CD4-positive, alpha-beta T cell treated with Interleukin-6 at 100 ng/mL for 8 hours (primary cell): ENCODE measurements at places on chromosomes 1 and 21.

DNA sequence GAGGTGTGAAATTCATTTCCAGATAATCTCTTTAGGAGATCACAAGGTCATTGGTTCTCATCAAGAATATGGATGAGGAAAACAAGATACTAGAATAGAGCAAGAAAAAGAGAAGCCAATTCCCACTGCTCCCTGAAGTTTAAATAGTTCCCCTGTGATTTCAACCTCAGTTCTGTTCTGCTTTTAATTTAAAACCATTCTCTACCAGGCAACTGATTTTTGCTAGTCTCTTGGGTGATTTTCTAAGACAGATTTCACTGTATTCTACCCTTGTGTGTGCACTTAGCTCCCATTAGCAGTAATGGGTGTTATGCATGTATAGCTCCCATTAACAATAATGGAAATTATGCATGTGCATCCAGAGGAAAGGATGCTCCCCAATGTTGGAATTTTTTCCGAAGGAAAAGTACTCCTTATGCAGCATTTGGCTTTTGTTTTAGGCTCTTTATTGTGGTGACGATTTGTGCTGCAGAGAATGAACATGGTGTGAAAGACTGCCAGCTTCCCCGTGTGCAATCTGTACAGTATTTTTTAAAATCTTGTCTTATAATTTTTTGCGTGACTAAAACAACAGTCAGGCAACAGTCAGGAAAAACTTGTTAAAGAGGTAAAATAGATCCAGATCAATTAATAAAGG lies 144.0 kb upstream of the ZRANB2 start:
- no peak for DNase-seq

DNA sequence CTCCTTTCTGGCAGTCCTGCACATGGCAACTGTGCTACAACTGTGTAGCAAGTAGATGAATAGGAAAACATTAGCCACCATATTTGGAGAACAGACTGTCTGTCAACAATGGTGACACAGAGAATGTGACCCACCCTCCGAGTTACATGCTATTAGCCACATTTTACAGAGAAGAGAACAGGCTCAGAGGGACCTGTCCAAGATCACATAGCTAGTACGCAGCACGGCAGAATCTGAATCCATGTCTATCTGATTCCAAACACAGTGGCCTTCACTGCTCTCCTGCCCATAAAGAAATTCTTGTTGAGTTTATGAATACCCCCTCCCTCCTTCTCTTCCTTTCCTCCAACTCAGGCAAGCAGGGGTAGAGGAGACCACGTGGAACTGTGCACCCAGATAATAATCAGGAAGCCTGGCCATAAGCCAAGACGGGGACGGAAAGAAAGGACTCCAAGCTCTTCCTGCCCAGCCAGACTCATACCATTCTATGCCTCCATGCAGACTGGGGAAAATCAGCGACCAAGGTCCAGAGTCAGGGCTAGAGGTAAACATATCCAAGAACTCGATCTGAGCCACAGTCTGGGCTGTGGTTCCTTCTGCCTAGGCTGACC lies 78.8 kb downstream of the TRABD2B start:
- DNase-seq = no peak

DNA sequence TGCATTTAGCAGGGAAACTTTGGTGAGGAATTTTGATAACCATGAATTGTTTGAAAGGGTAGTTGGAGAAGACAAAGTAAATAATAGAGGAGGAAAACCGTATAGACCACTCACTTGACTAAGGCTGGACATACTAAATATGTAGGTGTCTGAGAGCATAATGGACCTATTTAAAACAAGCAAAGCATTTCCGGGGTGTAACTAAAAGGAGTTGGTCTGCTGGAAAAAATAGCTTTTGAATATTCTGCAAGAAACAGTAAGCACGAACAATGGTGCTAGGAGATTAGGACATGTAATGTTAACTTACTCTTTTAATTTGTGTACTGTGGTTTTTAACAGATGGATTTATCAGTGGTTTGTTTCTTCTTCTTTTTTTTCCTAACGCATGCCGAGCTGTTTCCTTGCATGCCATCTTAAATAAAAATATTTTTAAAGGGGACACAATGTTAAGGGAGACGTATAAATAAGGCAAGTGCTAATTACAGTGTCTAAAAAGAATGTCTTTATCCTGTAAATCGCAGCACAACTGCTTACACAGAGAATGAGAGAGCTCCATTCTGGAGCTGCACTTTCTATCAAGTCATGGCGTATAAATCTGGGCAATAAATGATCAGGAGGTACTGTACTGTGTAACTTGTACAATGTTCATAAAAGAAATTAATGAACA lies 492.1 kb downstream of the LMO4 start:
- DNase-seq = no peak

GRCh38 chr1:236091933-236092318 lies 27.0 kb upstream of the NID1 start:
- DNase-seq = no peak

GRCh38 chr1:211536606-211537005 lies 42.4 kb downstream of the SLC30A1 start:
- no peak for DNase-seq

GRCh38 chr1:229572286-229572685 lies 13.8 kb upstream of the ABCB10 start:
- DNase-seq = no peak

DNA sequence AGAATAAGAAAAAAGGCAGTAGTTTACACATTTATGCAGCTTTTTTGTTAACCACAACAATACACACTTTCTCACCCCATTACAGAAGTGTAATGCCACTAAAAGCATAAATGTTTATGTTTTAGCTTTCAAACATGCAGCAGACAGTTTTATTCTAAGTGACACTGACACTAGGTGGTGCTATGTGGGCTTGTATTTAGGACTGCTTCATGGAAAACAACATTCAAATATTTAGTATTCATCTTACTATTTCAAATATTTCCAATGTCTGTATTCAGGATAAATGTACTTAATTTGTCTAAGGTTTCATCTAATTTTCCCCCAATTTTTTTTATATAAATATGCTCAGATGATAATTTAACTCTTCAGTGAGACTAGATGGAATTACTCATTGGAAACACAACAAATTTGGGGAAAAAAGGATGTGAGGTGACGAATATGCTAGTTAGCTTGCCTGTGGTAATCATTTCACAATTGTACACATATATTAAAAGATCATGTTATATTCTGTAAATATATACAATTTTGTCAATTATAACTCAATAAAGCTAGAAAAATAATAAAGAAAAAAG lies 71.4 kb downstream of the USP1 start:
- DNase-seq = peak; percentile 7

DNA sequence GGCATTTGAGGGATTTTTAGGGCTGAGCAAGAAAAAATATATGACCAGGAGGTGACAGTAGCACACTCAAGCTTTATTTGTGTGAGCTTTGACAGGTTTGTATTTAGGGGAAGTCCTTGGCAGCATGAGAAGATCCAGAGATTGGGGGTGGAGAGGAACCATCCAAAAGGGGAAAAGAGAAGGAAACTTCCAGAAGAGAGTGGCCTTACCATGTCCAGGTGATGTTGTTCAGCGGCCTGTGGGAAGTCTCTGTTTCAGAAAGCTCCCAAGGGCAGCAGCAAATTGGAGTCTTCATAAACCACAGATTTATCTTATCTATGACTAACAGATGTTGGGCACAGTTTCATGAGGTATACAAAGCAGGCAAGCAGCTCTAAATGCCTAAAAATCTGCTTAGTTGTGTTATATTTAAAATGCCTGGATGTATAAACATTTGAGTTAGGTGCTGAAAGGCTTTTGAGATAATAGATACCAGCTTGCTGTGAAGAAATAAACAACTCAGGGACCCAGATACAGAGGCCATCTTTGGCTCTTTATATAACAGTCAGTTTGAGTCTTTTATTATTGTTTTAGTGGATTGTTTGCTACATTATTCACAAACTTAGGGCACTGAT lies 21.2 kb upstream of the ADAR start:
- no peak for DNase-seq

DNA sequence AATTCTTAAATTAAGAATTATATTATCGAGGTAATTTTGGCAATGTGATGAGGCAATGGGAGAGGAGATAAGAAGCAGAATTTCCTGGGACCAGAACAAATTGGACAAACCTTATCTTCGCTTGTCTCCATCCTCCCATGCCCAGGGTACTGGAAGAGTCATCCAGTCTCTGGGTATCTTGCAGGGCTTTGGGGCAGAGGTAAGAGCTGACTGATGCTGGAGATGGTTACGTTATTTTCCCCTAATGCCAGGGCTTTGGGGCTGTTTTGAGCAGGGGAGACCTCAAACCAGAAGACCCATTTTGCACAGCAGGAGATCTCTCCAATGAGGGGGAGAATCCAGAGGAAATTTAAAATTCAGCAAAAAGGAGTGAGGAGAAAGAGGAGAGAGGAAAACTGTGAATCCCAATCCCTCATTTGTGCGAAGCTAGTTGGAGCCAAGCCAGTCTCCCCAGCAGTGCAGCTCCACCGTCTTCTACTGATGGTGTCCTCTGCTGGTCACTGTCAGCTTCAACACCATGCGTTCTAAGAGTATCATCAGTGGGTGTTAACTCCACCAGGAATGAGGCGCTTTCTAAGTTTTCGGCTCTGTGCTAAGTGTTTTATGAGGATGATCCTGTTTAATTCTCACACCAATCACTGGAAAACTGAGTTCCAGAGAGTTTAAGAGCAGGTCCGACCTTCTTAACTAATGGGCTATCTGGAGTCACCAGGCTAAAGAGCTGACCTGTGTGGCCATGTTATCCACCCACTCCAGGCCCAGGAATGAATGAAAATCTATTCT lies 86.8 kb upstream of the CD34 start:
- DNase-seq = peak; percentile 30

- DNase-seq = peak; percentile 92
These were observed at the start of gene USF1 for GRCh38 chr1:161045736-161046604. Gene USF1 (minus strand): TSS chr1:161045977. CDS start chr1:161043275, 2,702 bp downstream.

GRCh38 chr1:233293556-233294446 lies 1.7 kb downstream of the PCNX2 start:
- no peak for DNase-seq

DNA sequence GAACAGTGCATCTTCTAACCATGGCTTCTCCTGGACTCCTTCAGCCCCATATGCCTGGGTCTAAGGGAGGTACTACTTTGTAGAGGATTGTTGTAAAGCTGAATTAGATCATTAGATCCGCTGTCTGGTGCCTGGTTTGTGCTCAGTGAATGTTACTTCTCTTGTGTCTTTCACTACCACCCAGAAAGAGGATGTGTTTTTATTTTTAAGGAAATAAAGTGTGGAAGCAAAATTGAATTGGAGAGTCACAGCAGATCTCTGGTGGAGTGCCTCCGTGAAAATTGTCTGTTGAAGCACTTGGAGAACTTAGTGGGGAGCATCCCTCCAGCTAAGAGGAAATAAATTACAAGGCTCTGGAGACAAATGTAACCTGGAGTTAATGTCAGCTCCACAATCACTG lies 101.8 kb upstream of the ARTN start:
- DNase-seq = no peak

GRCh38 chr1:65344171-65344814 lies 35.0 kb downstream of the DNAJC6 start:
- DNase-seq = no peak

DNA sequence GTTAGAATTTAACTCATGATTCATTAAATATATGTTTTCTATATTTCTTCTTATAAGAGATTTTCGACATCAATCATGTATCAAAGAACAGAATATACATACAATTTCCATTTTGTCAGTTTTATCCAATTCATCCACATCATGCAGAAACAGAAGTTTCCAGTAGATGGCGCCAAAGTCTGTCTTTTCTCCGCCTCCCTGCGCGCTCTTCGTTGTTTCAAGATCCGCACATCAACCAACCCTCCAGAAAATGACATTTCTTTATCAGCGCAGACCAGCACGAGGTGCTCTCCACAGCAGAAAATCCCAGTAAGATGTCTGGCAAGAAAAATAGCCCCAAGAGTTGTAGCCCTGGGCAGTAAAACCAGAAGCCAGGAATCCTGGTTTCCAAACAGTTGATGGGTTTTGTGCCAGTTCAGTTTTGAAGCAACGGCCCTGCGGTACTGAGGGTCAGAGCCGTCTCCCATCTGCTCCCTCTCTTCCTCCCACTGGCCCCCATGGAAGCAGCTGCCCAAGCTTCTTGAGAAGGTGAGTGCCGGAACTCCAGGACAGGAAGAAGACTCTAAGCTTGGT lies 38.6 kb upstream of the GPR137B start:
- peak; percentile 54 for DNase-seq

GRCh38 chr1:204684571-204685235 lies 835 bp downstream of the LRRN2 start:
- no peak for DNase-seq

DNA sequence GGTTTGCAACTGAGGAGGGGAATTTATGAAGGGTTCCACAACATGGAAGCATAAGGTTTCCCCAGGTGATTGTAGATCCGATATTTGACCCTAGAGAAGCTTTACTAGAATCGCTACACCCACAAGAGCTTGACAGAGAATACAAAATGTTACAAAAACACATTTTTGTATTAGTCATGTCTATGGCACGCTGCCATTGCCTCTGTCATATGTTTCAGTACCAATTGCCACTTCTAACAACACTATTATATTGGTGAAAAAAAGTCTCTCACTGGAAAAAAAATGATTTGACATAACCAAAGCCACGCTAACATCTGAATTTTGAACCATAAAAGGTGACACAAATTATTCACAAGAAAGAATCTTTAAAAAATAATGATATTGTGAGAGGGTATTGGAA lies 214.5 kb downstream of the KCNT2 start:
- DNase-seq = no peak

- DNase-seq = no peak
These were observed 155.1 kb downstream of the SIPA1L2 start for GRCh38 chr1:232474826-232475225.

GRCh38 chr1:202576816-202577215 lies 133.4 kb downstream of the SYT2 start:
- DNase-seq = no peak

DNA sequence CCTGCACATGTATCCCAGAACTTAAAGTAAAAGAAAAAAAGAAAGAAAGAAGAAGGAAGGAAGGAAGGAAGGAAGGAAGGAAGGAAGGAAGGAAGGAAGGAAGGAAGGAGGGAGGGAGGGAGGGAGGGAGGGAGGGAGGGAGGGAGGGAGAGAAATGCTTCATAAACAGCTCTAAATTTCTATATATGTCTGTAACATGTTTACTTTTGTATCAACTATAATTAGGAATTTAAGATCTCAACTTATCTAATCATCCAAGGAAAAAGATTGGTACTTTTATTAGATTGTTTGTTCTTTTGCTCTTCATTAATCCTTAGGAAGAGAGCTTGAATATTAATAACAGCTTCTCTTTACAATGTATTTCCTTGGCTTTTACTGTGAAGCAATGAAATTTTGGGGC lies 195.4 kb upstream of the PRMT6 start:
- DNase-seq = no peak

DNA sequence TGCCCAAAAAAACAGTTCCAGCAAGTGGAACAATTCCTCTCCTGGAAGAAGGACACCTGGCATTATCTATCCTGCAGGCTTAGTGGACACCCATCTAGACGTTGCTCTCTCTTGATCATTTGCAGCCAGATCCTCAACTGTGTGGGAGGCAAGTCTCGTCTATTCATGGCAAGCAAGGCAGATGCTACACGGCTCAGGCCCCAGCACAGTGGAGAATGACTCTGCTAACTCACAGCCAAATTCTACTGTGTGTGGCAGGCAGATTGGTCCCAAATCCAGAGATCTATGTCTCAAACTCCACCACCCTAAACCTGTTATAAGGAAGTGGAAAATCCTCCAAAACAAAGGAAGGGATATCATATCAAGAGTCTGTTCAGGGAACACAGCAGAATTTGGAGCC lies 7.0 kb downstream of the TNNT2 start:
- no peak for DNase-seq
